ENCODE measurements at places on chromosomes 11 and 22. TPM values are rescaled to one million over a fixed set of nuclear protein-coding genes. Genes with fewer than 3 reads are reported as not detected.
A peak's percentile ranks its signal among the peaks of the same experiment; 100 is the strongest.

DNA sequence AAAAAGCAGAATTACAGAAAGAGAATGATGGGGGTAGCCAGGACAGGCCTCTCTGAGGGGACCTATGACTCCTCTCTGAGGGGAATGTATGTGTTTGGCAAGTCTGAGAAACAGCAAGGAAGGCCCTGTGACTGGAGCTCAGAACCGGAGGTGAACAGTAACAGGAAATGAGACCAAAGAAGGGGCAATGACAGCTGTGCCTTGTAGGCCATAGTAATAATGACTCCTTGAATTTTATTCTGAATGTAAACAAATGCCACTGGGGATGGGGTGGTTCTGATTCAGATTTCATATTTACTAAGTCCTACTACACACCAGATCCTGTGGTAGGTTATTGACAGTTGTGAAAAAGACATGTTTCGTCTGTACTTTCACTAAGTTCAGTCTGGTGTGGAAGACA lies 52.8 kb upstream of the APOA1 start:
- no peak for DNase-seq

DNA sequence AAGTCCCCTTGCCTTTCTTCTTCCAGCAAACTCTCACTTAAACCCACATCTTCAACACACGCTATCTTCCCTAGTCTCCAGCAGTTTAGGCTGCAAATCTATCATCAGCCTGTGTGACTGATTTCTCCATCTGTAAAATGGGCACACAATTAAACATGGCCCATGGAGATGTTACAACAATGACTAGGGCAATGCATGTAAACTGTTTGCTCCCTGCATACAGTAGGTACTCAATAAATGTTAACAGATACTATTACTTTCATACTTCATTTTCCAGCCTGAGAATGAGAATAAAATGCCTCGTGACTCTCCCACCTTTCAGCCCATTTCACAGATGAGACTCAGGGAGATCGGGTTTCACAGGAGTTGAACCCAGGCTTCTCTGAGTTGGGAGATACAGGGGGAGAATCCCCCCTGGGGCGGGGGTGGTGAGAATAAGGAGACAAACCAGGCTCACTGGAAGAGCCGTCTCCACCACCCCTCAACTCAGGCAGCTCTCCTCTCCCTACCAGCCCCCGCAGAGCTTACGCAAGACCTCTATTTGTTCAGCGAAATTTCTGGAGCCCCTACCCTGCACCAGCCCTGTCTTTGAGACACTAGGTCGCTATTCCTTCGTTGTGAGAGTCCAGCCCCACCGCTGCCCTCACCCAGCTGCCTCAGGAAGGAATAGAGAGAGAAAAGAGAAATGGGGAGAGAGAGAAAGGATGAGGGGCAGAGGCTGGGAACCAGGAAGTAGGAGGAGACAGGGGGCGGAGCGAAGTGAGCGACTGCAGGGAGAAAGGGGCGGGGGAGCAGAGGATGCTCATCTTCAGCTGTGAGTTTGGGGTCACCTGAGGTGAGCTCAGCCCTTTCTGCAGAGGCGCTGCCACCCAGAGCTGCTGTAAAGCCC lies 42.1 kb upstream of the KLHL35 start:
- DNase-seq: no peak

DNA sequence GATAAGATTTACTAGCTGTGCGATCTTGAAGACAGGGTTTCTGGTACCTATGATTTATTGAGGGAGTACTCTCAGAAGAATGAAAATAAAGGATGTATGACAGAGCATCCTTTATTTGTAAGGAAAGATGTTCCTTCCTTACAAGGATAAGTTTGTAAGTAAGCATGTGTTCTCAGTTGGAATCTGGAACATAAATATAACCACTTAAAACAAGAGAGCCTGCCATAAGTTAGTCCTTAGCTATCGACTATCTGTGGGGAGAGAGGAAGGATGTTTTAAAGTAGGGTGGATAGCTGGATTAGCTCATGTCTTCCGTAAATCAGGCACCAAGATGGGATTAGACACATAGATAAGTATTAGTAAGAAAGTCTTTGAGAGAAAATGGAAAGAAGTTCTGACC lies 192.6 kb upstream of the CARD18 start:
- no peak for DNase-seq

DNA sequence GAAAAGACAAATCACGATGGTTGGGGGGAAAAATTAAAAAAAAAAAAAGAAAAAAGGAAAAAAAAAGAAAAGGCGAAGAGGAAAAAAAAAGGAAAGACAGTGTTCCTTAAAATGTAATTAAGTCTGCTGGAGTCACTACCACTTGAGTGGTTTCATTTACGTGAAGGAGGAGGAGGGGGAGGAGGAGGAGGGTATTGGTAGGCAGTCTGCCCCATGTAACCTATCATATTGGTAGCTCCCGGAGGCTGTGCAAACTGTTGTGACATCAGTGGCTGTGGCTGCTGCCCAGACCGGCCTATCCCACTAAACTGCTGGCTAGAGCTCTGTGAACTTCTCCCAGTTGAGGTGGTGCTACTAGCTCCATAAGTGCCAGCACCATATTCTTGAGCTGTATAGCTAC lies 17.9 kb downstream of the KDELR3 start:
- no peak for DNase-seq

GRCh38 chr11:11000579-11001283 lies 142.9 kb upstream of the ZBED5 start:
- DNase-seq: no peak

DNA sequence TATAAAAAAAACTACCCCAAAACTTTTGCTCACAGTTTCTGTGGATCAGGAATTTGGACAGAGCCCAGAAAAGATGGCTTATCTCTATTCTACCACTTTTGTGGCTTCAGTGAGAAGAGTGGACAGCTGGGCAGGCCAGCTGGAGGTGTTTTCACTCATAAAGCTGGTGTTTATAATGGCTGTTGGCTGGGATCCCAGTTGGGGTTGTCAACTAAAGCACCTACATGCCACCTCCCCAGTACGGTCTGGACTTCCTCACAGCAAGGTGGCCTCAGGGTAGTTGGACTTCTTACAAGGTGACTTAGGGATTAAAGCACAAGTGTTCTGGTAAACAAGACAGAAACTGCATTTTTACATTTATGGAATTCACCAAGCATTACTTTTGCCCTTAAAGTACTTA lies 171.0 kb downstream of the NELL1 start:
- no peak for DNase-seq

GRCh38 chr11:101582236-101582988 lies 1.4 kb downstream of the TRPC6 start:
- peak; percentile 17 for DNase-seq

DNA sequence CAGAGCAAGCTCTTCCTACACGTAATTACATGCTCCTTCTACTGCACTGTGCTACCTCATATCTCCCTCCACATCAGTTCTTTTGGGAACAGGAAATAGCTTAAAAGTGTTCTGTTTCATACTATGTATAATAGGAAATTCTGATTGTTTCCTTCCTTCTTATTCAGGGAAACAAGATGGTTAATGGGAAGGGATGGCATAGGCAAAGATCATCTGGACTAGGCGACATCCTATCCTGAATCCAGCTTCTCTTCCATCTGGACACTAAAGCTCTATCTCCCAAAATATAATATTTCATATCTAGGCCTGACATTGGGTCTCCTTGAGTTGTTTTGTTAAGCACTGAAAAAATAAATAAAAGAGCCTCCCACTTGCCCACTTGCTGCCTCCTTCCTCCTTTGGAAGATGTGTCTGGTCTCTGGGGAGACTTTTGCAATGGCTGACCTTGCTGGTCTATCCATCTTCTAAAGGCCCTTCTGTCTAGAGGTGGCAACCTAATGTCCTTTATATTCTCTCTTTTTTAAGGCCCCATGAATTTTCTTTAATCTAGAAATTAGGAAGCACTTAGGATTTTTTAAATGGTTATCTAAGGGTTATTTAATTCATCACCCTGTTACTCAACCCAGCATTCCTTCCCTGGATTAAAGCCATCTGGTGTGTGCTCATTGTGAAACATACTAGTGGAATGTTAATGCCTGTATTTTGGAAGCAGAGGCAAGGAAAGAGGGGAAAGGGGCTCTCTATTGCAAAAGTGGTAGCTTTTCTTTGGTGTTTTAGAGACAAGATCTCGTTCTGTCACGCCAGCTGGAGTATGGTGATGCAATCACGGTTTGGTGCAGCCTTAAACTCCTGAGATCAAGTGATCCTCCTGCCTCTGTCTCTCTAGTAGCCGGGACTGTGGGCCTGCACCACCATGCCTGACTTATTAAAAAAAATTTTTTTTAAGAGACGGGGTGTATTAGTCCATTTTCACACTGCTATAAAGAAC lies 20.6 kb downstream of the CLMP start:
- no peak for DNase-seq

DNA sequence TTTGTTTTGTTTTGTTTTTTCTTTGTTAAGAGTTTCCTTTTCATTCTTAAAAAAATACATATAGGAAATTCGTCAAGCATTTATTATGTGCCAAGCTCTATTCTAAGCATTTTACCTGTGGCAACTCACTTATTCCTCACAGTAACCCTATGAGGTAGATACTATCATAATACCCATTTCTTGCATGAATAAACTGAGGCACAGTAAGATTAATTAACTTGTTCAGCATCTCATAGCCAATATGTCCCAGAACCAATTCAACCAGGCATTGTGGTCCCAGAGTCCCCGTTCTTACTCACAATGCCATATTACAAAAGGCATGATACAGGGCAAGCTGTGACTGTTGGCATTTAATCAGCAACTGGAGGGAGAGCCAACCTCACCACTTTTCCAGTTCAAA lies 83.7 kb downstream of the RAB30 start:
- DNase-seq: no peak

GRCh38 chr11:75286826-75287465 lies 46.4 kb downstream of the TPBGL start:
- DNase-seq: no peak

- DNase-seq: no peak
These were observed 191.6 kb upstream of the PGR start for GRCh38 chr11:101321222-101321621.

DNA sequence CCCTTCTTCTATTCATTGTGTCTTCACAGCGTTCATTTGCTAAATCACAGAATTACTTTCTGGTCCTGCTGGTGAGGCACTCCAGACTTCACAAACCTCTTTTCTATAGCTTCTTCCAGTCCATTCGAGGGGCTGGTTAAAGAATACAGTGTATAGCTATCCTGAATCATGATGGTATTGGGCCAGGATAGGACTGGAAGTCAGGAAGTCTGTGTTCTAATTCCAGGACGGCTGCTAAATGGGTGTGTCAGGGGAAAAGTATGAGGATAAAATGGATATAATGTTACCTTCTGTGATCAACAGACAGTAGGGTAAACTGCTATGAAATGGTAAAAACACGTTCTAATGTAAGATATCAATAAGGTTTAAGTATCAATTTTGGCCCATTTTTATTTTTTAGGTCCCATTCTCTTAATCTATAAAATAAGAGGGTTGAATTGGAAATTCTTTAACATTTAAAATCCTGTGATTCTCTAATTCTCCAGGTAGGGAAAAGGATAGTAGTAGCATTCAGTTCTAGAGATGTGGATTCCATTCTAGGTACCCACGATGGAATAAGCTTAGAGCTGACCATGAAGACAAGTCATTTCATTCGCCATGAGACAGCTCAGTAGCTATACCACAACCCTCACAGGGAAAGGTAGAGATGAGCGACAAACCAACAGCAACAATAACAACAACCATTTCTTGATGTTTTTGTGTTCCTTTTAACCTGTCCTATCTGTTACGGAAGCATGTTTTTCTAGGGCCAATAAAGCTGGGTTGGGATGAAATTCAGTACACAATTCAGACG lies 96.1 kb downstream of the SLC1A2 start:
- no peak for DNase-seq

- no peak for DNase-seq
These were observed 193.5 kb downstream of the NAV2 start for GRCh38 chr11:19906126-19906525.

- DNase-seq: no peak
These were observed 20.8 kb downstream of the CCDC90B start for GRCh38 chr11:83265331-83265730.

- DNase-seq: no peak
These were observed 125.1 kb downstream of the SERGEF start for GRCh38 chr11:17887779-17888178.

DNA sequence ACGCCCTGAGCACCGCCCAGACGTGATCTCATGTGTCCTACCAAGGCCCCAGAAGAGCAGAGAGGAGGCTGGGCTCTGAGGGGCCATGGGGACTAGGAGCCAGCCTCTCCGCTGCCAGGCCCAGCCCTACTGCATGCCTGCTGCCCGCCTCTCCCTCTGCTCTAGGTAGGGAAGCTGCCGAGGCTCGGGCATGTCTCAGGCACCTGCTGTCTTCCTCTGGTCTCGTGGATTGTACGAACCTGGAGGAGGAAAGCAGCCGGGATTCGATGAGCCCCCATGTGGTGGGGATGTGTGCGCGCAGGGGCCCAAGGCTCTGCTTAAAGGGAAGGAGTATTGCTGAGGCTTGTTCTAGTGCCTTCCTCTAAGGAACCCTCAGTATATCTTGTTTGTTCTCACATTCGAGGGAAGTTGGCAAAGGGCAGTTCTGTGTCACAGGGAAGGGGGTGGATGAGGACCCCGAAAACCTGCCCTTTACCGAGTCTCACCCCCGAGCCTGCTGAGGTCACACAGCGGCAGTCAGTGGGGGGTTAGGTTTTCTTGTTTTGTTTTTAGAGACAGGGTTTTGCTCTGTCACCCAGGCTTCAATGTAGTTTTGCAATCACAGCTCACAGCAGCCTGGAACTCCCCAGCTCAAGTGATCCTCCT lies 21.2 kb downstream of the DAGLA start:
- no peak for DNase-seq

DNA sequence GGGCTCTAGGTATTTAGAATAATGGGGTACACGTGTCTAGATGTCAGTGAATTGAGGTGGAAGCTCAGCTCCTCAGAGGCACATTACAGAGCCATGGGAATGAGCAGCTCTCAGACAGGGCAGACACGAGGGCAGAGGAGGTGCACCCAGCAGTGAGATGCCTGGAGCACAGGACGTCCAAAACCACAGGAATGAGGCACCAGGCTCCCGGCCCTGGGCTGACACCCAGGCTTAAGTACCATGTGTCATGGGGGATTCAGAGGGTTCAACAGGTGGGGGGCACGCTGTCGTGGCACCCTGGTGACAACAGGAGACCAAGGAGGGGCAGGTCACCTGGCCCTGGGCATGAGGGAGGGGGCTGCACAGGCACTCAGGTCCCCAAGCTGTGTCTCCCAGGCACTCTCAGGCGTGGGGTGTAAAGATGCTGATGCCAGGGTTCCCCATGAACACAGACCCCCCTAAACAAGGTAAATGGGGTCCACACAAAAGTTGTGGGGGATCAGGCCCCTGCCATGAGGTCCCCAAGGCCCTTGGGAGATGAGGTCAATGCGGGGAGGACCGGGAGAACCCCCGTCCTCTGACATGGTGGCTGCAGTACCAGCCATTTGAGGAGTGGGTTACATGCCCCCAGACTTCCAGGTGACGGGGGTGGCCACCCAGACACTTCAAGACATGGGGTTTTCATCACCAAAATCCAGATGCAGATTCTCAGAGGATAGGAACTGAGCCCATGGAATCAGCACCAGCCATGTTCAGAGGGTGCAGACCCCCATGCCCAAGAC lies 5.6 kb upstream of the SYT8 start:
- no peak for DNase-seq

- no peak for DNase-seq
These were observed 27.3 kb downstream of the PARVB start for GRCh38 chr22:44051358-44051757.

ESAM gene
- polyA plus RNA-seq: 72.2 TPM

APOBEC3B gene
- 7.5 TPM for polyA plus RNA-seq

FZD4 gene
- 67.2 TPM for polyA plus RNA-seq

GLYATL2 gene
- 2.9 TPM for polyA plus RNA-seq

CASP5 gene
- not detected for polyA plus RNA-seq

SYCE3 gene
- polyA plus RNA-seq: not detected

OR10G4 gene
- polyA plus RNA-seq: 0.05 TPM

SLC17A6 gene
- polyA plus RNA-seq: not detected

PTDSS2 gene
- polyA plus RNA-seq: 37.1 TPM

NPAT gene
- 17.4 TPM for polyA plus RNA-seq

AMBRA1 gene
- polyA plus RNA-seq: 28.4 TPM

CLMP gene
- 30.3 TPM for polyA plus RNA-seq
